ENCODE measurements at places on chromosomes 7 and 10. TPM values are rescaled to one million over a fixed set of nuclear protein-coding genes. Genes with fewer than 3 reads are reported as not detected.

DNA sequence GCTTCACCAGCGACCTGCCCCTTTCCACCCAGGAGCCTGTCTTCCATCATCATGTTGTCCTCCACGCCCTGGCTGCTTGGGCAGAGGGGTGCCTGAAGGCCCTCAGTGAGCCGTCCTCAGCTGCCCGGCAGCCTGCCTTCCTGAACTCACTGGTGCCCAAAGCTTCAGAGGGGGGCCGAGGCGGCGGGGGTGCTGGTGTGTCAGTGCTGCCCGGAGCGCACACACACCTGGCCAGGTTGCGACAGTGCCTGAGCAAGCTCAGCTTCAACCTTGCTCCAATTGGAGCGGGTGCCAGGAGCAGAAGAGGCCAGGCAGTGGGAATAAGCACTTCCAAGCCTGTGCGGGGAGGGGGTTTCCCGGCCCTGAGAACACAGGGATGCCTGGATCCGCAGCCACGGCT lies 566.3 kb downstream of the INHBA start:
- DNase-seq, result no peak

DNA sequence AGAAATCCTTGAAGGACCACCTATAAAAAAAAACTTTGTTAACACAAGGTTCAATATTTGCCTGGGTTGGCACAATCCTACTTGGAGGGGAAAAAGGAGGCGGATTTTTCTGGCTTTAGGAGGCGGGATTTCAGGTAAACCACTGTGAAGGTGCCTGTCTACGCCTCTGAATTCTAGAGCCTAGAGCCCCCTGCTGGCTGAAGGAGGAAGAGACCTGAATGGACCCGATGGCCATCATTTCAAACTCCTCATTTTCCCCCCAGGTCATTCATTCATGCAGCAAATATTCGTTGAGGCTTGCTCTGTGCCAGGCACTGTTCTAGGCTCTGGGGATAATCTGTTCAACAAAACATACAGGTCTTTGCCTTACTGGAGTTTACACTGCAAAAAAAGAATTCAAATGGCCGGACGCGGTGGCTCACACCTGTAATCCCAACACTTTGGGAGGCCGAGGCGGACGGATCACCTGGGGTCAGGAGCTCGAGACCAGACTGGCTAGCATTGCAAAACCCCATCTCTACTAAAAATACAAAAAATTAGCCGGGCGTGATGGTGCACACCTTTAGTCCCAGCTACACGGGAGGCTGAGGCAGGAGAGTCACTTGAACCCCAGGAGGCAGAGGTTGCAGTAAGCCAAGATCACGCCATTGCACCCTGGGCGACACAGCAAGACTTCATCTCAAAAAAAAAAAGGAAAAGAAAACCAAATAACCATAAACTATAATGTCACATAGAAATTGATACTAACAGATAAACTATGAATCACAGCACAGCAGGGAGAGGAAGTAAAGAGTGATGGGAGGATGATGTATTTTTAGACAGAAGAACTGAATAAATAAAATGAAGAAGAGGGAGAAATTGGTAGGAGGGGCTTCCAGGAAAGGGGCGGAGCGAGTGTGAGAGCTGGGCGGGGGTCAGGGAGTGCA lies 90.1 kb upstream of the NFE2L3 start:
- DNase-seq, result peak; percentile 47

- DNase-seq, result no peak
Observed at GRCh38 chr7:73387221-73387828, 46.3 kb upstream of the FZD9 start.

DNA sequence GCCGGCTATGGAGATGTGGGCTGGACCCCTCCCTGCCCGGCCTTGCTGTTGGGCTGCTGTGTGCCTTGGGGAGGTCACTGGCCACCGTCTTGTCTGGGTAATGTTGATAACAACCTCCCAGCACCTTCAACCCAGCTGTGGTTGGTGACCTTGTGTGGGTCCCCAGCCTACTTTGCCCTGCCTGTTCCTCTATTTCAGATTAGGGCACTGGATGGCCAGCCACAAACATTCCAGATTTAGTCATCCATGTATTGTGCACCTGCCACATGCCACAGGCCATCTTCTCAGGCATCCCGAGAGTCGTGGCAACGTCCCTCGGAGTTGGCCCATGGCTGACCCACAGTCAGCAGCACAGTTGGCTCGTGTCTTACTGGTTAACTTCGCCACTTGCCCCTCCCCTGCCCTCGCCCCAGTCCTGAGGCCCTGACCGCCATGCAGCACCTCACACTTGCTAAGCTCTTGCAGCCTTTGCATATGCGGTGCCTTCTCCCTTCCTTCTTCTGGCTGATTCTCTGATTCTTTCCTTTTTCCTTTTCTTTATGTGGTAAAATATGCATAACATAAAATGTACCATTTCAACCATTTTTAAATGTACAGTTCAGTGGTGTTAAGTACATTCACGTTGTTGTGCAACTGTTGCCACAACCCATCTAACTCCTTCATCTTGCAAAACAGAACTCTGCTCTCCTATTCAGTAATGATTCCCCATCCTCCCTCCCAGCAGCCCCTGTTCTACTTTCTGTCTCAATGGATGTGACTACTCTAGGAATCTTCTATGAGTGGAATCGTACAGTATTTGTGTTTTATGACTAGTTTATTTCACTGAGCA lies 60.6 kb downstream of the PRF1 start:
- no peak for DNase-seq

DNA sequence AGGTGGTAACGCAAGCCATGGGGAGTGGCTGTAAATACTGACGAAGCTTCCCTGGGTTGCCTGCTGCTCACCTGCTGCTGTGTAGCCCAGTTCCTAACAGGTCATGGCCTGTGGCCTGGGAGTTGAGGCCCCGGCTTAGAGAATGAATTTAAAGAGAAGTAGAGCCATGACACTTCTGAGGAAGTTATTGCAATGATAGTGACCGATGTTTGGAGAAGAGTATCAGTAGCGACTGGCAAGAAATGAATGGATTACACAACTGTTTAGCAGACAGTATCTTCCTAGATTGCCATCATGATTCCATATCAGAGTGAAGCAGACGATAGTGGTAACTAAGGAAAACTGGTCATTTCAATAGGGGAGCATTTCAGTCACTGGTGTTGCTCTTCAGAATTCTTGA lies 249.6 kb downstream of the PLXDC2 start:
- no peak for DNase-seq

DNA sequence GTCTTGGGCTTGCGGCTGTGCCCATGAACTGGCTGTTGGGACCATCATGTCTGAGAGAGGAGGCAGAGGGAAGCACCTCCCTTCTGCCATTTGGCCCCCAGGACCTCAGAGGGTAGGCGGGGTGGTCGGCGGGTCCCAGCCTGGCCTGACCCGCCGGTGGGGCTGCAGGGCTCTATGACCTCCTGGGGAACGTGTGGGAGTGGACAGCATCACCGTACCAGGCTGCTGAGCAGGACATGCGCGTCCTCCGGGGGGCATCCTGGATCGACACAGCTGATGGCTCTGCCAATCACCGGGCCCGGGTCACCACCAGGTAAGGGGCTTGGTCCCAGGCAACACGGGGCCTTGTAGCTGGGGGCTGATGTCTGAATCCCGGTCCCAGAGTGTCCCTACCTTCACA lies 14.1 kb downstream of the SUMF2 start:
- no peak for DNase-seq

DNA sequence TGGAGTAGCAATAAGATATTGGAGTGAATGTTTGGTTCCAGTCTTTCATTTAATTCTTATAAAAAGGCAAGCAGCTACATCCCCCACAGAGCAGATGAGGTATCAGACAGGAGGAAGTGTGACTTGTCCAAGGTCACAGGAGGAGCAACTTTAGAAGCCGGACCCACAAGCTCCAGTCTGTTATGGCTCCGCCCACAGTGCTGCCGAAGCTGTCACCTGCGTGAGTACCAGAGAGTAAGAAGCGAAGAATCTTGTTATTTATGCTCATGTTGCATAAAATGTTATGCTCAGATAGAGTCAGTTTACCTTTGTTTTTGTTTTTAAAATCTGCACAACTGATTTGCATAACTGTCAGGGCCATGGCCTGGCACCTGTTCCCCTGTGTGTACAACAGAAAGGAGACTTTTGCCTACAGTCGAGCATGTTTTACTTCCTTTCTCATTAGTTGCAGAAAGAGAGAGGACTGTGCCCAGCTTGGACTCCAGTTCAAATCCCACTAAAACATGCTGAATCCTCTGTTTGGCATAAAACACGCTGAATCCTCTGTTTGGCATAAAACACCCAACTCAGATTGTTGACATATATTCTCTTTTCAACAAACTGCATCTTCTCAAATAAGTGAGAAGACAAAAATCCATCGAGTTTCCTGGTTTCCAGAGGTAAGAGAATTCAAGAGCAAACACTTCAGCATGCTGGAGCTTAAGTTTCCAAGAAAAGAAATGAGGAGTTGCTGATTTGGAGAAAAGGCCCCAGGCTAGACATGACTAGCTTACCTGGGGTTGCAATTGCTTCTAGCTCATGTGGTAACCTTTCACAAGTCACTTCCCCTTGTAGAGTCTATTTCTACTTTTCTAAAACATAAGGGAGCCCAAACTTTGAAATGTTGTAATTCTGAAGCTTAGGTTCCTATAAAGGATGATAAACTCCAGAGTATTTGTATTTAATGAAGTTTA lies 409.8 kb upstream of the ZMIZ1 start:
- DNase-seq, result no peak

DNA sequence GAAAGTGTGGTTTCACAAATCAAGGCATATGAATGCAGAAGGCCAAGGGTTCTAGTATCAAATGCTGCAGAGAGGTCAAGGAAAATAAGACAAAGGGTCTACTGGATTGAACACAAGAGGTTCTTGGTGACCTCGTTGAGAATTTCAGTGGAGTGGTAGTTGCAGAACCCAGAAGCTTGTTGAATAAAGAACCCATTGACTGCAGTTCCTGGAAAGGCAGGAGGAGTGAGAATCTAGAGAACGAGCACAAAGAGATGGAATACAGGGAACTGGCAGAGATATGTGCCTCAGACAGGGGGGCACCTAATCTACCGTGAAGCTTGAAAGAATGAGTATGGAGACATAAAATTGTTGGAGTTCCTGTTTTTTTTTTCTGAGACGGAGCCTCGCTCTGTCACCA lies 3.5 kb upstream of the SEPTIN7 start:
- DNase-seq, result no peak

DNA sequence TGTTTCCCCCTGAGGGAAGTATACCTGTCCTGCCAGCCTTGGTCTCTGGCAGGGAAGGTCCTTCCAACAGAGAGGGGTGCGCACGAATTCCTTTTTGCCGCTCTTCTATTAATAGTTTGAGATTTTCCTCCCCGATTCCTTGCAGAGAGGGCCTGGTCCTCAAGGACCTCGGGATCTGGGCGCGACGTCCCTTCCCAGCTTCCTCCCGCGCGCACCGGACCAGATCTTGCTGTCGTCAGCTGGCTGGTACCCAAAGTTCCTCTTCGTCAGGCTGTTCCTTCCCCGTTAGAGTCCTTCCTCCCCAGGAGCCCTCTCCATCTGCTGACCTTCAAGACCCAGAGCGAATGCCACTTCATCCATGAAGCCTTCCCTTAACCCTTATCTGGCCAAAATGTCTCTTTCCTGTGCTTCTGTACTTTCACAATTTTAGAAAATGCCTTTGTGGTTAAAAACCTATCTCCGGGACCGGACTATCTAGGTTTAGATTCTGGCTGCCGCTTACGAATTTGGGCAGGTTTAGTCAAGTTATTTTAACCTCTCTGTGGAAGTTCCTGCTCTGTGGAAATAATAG lies 851 bp upstream of the GOT1 start:
- no peak for DNase-seq

DNA sequence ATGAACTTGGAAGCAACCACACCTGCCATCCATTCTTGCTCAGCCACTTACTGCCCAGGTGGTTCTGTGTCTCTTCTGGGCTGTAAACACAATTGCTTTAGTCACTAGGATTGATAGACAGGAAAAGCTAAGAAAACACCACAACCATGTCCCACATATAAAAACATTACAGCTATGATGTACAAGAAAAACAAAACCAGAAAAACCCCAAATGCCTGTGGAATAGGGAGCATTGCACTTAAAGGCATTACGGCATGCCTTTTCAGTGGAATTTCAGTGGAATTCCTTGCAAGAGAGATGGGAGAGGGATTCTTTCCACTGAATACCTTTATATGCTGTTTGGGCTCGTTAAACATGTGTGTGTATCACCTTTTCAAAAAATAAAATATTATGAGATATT lies 44.2 kb upstream of the GPR26 start:
- DNase-seq, result no peak

- no peak for DNase-seq
Observed at GRCh38 chr10:72270607-72271281, 3.0 kb upstream of the DDIT4 start.

DNA sequence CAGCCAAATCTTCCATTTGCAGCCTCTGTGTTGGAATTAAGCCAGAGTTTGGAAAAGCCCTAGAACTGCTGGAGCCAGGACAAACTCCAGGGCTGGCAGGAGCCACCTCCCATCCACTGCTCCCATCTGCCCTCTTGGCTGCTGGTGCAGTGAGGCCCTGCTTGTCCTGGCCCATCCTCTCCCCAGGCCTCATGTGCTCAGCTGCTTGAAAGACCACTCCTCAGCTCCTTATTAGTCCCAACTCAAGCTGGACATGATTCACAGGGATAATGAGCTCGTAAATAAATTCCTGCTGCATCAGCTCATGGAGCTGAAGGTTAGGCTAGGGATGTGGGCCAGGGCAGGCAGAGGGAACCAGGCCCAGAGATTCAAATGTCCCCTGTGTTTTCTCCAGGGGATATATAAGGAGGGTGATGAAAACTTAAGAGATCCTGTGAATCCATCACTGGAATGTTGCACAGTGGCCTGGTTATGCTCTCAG lies 282.8 kb downstream of the RPS24 start:
- no peak for DNase-seq

- DNase-seq, result no peak
Observed at GRCh38 chr10:110221044-110221720, 13.8 kb downstream of the MXI1 start.

Gene PRTFDC1
- 1.5 TPM for total RNA-seq

Gene NYAP1
- total RNA-seq, result 0.50 TPM

Gene CCDC6
- total RNA-seq, result 16.5 TPM

Gene ANKRD61
- total RNA-seq, result not detected

Gene FANK1
- total RNA-seq, result not detected

Gene TAS2R4
- total RNA-seq, result 0.86 TPM

Gene TCERG1L
- not detected for total RNA-seq

Gene C10orf62
- total RNA-seq, result not detected
